ENCODE measurements at places on chromosomes 1 and 21.
A peak's percentile ranks its signal among the peaks of the same experiment; 100 is the strongest.

GRCh38 chr1:212432272-212432660 lies 454 bp upstream of the NENF start:
- no peak for DNase-seq

DNA sequence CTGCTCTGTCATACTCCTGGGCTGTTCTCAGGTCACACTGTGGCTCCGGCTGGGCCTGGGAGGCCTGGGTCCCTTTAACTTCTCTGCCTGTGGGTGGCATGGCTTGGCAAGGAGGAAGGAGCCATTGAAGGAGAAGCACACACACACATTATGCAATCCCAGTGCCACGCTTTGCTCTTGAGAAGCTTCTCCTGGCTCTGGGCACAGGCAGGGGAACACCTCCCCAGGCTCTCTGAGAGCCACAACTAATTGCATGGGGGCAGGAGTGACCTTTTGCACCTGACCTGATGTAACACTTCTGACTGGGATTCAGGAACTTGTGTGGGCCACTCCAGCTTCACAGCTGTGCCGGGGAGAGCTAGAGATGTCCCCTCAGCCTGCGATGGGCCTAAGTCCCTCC lies 23.1 kb downstream of the LGR6 start:
- peak; percentile 82 for DNase-seq

GRCh38 chr1:59026472-59026948 lies 242.7 kb upstream of the JUN start:
- DNase-seq, result peak; percentile 8

DNA sequence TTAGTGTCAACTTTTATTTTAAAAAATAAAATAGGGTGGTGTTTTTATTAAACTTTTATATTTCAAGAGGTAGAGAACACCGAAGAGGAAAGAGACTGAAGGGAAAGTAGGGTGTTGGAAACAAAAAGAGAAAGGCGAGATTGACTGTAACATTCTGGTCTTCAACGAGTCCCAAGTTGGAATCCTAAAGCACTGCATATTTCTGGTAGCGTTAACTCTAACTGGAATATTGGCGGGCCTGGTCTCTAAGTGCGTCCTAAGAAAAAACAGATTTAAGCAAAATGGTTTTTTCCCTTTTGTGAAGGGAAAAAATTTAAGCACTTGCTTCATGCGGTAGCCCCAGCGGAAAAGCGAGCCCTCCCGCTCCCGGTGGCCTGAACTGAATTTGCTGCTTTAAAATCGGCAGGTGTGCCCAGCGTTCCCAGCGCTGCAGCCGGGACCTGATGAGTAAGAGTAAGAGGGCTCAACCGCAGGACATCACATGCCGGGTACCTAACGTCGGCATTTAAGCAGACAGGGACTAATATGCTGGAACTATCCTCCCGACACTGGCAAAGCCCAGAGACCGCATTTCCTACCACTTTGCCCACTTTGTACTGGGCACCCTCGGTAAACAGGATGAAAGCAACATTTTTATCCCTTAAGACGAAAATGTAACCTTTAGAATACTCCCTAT lies 30.5 kb upstream of the NFIA start:
- DNase-seq, result no peak

DNA sequence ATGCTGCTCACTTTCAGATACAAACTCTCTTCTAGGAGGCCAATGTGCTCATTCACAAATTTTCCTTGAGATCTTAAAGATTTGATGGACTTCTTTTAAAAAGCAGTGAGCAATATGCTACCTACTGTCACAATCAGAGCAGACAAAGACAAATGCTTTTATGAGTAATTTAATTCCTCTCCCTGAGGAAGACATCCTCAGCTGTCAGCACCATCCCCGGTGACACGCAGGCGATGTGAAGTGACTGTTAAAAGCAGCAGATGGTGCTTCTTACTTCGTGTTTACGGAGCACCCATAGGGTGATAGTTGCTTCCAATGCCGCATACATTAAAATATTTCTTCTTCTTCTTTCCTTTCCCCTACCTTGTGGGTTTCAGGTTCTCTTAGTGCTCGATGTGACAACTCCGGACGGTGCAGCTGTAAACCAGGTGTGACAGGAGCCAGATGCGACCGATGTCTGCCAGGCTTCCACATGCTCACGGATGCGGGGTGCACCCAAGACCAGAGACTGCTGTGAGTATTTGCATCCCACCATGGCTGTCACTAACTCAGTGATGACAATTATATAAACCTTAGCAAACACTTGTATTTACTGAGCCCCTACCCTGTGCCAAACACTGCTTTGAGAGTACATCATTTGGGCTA lies 29.1 kb downstream of the LAMC2 start:
- DNase-seq, result no peak

- no peak for DNase-seq
Observed at GRCh38 chr1:97461782-97462181, 459.1 kb downstream of the DPYD start.

GRCh38 chr1:117710710-117711109 lies 104.9 kb downstream of the TENT5C start:
- DNase-seq, result no peak

GRCh38 chr21:37829447-37829846 lies 86.8 kb downstream of the KCNJ6 start:
- DNase-seq, result no peak

- DNase-seq, result no peak
Observed at GRCh38 chr1:87394513-87394912, 65.8 kb downstream of the LMO4 start.

Measured in ascending aorta (tissue), 2 donors.